ENCODE measurements at places on chromosomes 2 and 18.

- DNase-seq: no peak
Measured at GRCh38 chr2:23425338-23425871, 40.4 kb downstream of the KLHL29 start.

DNA sequence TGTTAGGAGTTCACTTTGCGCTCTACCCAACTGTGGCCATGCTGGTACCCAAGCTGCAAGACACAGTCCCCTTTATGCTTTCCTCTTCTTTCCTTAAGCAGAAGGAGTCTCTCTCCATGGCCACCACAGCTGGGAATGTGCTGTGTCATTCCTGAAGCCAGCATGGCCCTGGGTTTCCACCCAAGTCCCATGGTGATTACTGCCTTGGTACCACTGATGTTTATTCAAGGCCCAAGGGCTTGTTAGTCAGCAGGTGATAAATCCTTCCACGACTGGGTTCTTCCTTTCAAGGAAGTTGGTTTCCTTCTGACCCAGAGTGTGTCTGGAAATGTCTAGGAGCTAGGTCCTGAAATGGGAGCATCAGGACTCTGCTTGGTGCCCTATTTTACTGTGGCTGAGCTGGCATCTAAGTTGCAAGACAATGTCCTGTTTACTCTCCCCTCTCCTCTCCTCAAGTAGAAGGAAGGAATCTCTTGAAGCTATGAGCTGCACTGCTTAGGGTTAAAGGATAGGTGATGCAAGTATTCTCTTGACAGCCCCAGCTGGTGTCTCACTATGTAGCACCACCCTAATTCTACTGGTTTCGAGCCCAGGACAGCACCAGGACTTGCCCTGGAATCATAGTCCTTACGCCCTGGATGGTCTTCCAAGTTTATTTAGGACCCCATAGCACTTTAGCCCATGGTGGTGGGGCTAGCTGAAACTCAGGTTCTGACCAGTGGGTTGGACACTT is 18.7 kb upstream of the NUP35 start:
- DNase-seq: no peak

- DNase-seq: no peak
Measured at GRCh38 chr2:42183775-42184174, 14.6 kb downstream of the EML4 start.

DNA sequence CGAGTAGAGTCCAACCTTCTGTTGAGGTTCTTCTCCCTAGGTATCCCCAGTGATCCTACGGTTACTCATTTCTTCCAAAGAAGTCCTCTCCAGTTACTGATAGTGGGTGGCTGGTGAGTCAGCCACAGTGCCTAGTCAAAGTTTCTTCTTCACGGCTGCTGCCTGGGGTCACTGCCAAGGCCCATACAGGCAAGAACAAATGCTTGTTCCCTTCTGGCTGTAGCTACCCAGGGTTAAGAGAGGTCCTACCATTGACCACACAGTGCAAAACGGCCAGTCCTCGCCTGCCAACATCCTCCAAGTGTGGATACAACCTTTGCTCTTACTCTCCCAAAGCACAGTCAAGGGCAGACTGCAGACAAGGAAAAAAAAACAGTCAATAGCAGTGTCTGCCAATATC is 2.9 kb upstream of the PTPN4 start:
- no peak for DNase-seq

DNA sequence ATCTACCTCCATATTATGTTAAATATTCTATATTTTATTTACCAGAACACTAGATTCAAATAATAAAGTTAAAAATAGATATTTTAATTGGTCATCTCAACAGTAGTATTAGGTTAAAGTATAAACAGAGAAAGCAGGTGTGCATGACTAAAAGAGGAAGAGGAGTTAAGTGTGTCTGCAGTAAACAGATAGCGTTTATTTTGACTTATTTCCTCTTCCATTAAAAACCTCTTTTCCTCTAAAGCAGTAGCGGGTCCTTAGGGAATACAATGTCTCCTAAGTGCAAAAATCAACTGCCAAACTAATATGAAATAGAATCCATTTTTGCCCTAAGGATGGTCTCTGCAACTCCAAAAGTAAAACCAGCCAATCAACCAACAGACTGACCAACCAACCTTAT is 27.7 kb downstream of the EIF2AK3 start:
- DNase-seq: no peak

GRCh38 chr2:209145941-209146681 is 277.7 kb upstream of the MAP2 start:
- no peak for DNase-seq

DNA sequence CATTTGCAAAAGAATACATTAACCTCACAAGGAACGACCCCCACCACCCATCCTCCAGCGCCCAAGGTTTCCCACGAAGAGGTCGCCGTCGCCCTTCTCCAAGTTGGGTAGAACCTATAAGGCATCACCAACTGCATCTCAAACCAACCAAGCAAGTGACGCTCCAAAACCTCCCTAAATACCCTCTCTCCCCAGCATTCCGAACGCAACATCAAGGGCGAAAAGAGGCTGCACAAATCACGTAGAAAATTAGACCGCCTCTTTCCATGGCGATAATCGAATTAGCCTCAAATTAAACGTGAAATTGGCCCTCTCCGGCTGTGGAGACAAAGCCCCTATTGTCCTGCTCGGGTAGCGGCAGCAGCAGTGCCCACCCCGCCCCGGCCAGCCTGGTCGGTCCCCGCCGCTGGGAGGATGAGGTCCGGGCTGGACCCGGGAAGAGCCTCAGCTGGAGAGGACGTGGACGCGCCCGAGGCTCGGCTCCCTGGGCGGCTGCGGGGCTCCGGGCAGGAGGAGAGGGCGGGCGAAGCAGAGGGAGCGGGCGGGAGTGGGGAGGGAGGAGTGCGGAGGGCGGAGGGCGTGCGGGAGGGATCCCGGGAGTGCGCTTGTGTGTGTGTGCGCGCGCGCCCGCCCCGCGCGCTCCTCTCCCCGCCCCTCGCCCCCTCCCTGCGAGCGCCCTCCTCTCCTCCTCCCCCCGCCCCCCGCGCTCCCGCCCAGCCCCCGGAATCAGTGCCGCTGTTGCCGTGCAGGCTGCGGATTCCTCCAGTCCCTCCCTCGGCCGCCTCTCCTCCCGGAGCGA is at the start of gene SPTBN1:
SPTBN1 (plus strand) TSS at position 765 of the 799 bp plus-strand sequence. CDS start 70,092 bp downstream, outside the sequence.
- no peak for DNase-seq

GRCh38 chr2:66442516-66443185 is 7.7 kb downstream of the MEIS1 start:
- no peak for DNase-seq

DNA sequence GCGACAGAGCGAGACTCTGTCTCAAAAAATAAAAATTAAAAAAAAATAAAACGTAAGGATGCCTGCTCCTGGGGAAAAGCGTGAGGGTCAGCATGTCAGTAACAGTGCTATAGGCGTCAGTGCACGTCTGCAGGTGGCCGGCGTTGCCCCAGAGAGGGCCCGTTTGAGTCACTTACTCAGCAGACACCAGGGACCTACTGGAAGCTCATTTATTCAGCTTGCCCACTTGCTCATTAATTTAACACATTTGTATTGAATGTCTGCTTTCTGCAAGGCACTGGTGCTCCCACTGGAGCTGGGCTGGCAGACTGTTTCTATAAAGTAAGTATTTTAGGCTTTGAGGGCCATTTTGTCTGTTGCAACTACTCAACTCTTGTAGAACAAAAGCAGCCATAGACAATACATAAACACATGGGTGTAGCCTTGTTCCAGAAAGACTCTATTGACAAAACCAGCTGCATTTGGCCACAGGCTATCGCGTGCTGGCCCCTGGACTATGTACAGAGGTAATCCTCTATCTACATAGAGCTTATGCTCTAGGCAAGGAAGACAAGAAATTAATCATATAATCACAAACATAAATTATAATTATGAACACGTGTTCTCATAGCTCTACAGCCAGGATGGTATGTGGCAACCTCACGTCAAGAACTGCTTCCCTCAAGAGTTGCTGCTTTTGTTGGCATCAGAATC is 73.2 kb downstream of the KLHL29 start:
- DNase-seq: no peak

- no peak for DNase-seq
Measured at GRCh38 chr2:84639751-84640150, 123.5 kb downstream of the DNAH6 start.

DNA sequence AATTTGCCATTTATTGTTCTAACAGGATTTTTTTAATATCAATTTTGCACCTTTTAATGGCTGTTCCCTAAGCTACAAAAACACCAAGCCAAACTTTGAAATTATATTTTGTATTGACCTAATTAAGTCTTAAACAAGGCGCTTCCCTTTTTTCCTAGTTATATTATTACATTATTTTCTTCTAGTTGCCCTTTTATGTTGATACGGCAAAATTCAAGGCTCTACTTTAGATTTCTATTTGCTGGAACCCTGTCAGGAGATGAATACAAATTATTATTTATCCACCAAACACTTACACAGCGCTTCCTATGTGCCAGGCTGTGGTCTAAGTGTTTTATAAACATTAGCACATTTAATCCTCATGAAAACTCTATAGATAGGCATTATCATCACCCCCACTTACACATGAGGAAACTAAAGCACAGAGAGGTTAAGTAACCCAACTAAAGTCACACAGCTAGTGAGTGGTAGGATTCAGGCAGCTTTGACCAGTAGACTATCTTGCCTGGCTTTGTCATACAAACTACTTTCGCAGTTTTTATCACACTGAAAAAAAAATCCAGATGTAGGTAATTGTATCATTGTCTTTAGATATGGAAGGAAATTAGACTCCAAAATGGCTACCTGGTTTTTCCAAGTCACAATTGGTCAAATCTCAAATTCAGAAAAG is 456.5 kb downstream of the STK39 start:
- DNase-seq: no peak

DNA sequence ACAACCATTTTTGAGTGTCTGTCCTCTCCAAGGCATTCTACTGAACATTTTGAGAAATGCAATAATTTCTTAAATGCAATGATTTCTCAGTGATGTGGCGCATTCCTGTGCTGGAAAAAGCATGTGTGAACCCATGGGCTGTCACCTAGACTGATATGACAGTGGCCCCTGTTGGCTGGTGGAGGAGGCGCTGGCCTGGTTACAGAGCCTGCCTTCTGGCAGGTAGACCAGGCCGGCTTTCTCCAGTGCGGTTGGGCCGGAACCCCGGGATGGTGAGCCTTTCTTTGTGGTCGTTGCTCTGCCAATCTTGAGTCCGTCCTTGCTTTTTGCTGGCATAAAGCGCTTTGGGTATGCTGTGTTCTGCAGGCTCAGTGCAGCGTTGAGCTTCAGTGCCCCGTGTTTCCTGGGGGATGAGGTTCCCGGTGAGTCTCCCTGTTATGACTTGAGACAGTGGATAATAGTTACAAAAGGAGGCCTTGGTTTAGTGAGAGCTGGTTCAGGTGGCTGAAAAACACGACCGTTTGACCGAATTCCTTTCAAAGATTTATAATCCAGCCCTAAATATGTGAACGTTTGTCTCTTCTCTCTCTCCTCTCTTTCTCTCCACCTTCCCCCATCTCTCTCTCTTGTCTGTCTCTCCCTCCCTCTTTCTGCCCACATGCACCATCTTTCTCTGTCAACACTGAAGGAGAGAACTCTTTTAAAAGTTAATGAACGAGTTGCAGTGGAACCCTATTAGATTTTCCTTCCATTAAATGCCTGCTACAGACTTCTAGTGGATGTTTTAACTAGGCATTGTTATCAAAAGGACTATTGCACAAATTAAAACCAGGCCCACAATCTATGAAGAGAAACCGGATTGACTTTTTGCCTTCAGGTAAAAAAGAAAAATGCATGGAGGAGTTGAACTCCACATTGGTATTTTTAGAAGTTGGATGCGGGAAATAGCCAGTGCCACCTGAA is 34.0 kb downstream of the TSHZ1 start:
- DNase-seq: peak; percentile 2

DNA sequence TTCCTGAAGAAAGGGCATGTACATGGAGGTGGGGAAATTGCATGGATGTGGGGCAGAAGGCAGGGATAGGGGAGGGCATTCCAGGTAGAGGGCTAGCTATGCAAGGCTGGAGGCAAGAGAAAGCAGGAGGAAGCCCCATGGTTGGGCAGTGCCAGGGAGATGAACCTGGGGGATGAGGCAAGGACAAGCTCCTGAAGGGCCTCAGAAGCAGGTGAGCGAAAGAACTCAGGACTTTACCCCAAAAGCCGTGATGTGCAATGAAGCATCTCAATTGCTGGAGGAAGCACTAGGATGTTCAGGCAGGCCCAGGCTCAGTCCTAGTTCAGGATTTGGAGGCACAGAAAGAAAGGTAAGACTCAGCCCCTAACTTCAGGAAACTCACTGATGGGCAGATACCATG is 117.0 kb upstream of the EPAS1 start:
- DNase-seq: no peak

DNA sequence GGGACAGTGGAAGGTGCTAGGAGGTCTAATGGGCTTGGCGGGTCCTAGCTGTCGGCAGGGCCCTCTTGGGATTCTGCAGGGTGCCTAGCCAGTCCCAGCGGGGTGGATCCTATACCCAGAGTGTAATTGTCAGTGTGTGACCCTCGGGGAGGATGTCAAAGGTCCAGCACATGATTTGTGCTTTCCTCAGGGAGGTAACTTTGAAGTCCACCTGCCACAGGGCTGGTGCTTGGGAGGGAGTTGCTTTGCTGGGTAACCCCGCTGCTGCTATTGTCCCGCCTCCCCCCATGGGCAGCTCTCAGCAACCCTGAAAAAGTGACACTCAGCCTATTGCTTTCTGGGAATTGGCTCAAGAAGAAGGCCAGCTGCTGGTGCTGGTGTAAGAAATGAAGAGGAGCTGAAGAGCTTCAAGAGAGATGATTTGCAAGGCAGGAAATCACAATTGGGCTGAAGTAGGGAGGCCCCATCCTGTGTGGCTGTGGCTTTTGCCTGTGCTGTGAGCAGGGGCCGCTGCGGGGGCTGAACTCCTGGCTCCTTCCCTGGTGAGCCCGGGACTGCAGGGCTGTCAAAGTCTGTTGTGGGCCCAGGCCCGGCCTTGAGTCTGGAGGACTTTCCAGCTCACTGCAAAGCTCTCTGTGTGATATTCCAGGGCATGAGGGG is 36.4 kb downstream of the EMILIN2 start:
- no peak for DNase-seq

DNA sequence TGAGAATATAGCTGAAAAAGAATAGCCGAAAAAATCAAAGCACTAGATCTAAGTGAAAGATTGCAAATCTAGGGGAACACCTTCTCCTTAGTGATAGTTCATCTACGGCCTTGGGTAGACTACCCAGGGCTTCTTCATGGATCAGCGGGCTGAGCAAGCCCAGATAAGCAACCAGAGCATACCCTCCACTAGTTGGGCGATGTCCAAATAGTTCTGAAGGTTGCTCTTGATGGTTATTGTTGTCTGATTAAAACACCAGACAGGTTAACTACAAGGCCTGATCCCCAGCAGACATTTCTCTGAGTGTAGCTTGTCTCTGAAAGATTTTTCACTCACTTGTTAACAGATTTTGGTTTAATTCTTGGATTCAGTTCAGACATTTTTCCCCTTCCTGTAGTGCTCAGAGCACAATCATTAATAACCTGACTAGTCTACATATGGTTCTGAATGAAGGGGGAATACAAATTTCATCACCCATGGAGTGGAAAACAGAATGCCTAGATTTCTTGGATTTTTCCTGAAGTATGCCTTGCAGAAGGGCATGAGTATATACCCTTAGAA is 99.6 kb downstream of the BABAM2 start:
- no peak for DNase-seq
